GM10248 (cell line): ENCODE measurements at places on chromosomes 2 and 18.

- no peak for DNase-seq
Observed at GRCh38 chr2:66813976-66814375, 379.1 kb downstream of the MEIS1 start.

- no peak for DNase-seq
Observed at GRCh38 chr2:215498431-215498830, 62.6 kb upstream of the FN1 start.

DNA sequence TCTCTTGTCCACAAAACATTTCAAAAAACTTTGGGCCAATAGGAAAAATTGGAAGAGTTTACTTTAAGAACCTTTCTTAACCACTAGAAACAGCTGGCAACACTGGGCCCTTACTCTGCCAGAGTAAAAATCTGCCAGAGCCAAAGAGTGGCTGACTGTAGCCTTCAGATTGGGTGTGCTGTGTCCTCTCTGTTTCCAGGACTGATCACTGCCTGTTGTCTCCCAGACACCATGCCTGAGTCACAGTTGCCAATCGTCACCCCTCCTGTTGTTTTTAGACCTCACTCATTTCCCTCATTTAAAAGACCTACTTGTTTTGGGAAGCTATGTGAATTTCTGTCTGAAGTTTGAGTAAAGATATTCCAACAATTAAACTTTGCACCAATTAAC, 159.1 kb downstream of the PPP1R1C start:
- no peak for DNase-seq

- no peak for DNase-seq
Observed at GRCh38 chr18:40974448-40974847, 980.6 kb upstream of the PIK3C3 start.
